ENCODE measurements at places on chromosomes 3 and 15.

DNA sequence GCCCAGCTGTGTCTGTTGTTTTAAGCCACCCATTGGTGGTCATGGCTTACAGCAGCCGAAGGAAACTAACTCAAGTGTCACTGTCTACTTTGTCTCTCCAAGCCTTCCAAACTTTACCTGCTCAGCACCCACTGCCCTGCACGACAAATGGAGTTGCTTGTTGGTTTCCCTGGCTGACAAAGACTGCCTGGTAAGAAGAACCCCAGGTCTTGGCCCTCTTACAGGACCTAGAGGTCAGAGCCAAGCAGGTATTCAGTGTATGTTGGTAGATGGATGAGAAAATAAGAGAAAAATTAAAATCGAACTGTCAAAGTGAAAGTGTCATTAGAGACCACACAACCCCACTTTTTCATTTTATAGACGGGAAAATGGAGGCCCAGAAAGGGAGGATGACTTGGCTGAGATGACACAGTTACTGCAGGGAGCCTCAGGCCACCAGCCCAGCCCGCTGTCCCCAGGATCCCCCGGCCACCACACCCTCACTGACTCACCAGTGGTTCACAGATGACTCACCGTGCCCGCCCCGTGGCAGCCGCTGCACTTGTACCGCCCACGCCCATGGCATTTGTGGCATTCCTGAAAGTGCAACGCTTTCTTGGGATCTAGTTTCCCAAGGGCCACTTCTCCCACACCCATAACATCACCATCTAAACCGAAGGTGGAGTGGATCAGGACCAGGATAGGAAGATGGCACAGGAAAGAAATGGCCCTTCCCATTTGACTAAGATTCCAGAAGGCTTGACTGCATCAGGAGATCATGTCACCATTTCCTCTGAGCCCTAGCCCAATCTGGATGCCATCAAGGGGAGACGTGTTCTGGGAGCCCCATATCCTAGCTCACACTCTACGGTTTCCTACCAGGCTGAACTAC, 15.2 kb downstream of the SSUH2 start:
- DNase-seq = peak; percentile 38

DNA sequence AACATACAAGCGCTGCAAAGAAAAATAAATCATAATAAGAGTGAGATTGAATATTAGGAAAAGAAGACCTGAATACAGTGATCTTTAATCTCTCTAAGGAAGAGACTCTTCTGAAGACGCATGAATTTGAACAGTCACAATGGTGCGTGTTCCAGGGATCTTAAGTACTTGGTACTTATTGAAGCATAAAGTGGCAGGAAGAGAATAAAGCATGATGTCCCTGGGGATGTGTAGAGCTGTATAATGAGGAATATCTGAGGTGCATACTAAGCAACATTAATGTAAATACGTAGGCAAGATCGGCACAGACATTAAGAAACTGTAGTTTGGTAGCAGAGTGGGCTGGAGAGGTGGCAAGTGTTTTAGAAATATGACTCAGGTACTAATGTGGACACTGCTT, 246.2 kb upstream of the MCTP2 start:
- DNase-seq = no peak

DNA sequence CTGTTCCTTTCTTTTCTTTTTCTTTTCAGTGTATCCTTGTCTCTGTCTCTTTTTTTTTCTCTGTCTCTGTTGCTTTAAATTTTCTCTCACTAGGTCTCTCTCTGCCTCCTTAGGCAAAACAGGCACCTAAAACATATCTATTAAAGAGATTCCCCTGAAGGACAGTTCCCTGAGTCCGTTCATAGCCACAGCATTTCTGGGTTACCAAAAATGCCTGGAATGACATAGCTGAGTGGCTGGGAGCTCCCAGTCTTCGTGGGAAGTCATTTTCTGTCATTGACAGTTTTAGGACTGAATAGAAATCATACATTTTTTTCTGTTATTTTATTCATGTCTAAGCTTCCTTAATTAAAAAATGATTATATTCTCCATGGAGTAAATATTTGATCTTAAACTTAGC, 323.8 kb upstream of the AZI2 start:
- DNase-seq = no peak

- DNase-seq = no peak
These were observed 319.8 kb downstream of the TBC1D5 start for GRCh38 chr3:17422636-17423035.

- DNase-seq = no peak
These were observed 10.2 kb downstream of the GNB5 start for GRCh38 chr15:52180851-52181450.

DNA sequence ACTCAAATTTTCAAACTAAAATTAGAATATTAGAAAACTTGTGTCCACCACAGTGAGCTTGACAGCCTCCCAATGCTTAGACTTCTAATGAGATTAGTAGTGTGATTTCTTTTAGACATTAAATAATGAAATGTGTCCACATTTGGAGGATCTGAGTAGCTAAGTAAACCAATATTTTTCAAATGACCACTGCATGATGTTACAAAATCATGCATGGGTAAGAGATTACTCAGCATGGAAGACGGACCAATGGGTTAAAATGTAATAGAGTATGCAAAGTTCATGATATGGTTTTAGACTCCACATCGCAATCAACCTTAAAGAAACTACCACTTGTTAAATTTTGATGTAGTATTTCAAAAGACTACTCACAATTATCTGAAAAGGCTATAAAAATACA, 130.6 kb downstream of the IMPG2 start:
- DNase-seq = no peak

DNA sequence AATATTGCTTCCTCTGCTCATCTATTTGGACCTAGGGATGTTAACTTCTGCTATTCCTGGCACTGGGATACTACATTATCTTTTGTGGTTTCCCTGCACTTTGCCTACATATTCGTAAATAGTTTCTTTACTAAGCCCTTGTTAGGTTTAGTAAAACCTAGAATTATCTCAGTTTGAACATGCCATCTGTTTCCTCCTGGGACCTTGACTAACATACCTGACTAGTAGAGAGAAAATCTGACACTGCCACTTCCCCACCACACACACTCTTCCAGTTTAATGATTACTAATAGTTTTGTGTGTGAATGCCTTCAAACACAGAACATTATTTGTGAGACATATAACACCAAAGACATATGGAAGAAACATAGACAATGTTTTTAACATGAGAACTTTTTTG, 28.2 kb upstream of the SOX2 start:
- DNase-seq = no peak

- DNase-seq = no peak
These were observed 193.5 kb upstream of the ICE2 start for GRCh38 chr15:60672400-60672799.

GRCh38 chr3:126900859-126901540, 81.9 kb upstream of the PLXNA1 start:
- DNase-seq = no peak

- DNase-seq = no peak
These were observed 877 bp upstream of the GP5 start for GRCh38 chr3:194399874-194400411.

DNA sequence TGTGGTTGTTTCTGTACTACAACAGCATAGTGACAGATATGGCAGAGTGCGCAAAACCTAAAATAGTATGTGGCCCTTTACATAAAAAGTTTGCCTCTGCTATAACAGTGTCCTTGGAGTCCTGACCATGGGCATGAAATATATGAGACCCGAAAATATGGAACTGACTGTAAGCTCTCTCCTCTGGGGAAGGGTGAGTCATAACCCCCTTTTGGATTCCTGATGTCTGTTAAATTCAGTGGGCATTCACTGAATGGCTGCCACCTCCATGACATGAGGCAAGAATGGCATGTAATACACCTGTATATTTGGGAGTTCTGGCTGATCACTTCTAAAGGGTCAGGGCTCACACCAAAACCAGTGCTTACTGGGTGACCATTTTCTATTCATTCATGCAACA, 6.1 kb downstream of the TBC1D2B start:
- no peak for DNase-seq

All from activated T-cell treated with anti-CD3 and anti-CD28 coated beads for 1 hour (primary cell).